ENCODE measurements at places on chromosomes 2 and 18. TPM values are rescaled to one million over a fixed set of nuclear protein-coding genes. Genes with fewer than 3 reads are reported as not detected.

LOXHD1 gene
- total RNA-seq: not detected

CHST9 gene
- not detected for total RNA-seq

FAM237A gene
- not detected for total RNA-seq

LONRF2 gene
- under 0.01 TPM for total RNA-seq

TGFA gene
- total RNA-seq: not detected

VWC2L gene
- total RNA-seq: not detected

RAB1A gene
- total RNA-seq: 78.1 TPM

UGT1A6 gene
- total RNA-seq: not detected

NLRC4 gene
- not detected for total RNA-seq

ANO7 gene
- total RNA-seq: 1.2 TPM

CXCR1 gene
- not detected for total RNA-seq

PLA2R1 gene
- 19.9 TPM for total RNA-seq

EIPR1 gene
- 17.7 TPM for total RNA-seq

HRH4 gene
- total RNA-seq: under 0.01 TPM

INHBB gene
- under 0.01 TPM for total RNA-seq

APLF gene
- total RNA-seq: 10.0 TPM

NCKAP1 gene
- total RNA-seq: 209 TPM

EML4 gene
- total RNA-seq: 94.9 TPM

GBX2 gene
- not detected for total RNA-seq

CRYBA2 gene
- total RNA-seq: not detected

MEP1B gene
- total RNA-seq: not detected

LINC00305 gene
- not detected for total RNA-seq

GALNT5 gene
- total RNA-seq: 75.7 TPM

SATB2 gene
- total RNA-seq: 54.5 TPM

SP110 gene
- 15.3 TPM for total RNA-seq

FER1L5 gene
- total RNA-seq: 1.1 TPM

FSHR gene
- 0.29 TPM for total RNA-seq

C2orf68 gene
- 30.9 TPM for total RNA-seq

KHK gene
- 0.36 TPM for total RNA-seq

WIPF1 gene
- 17.7 TPM for total RNA-seq

STON1 gene
- 15.6 TPM for total RNA-seq

GNLY gene
- total RNA-seq: not detected

NOP58 gene
- total RNA-seq: 41.3 TPM

GKN2 gene
- not detected for total RNA-seq

CCDC102B gene
- total RNA-seq: 9.4 TPM

DPP4 gene
- total RNA-seq: 256 TPM

CAPN14 gene
- total RNA-seq: under 0.01 TPM

ALMS1 gene
- total RNA-seq: 22.1 TPM

CHRNG gene
- not detected for total RNA-seq

GCA gene
- 3.3 TPM for total RNA-seq

CLEC4F gene
- not detected for total RNA-seq

EN1 gene
- total RNA-seq: 0.29 TPM

Data from osteoblast (primary cell).